Urothelium cell line (cell line): ENCODE measurements at places on chromosomes 2 and 18.

GRCh38 chr2:233075141-233075965, 15.2 kb downstream of the INPP5D start:
- no peak for DNase-seq

DNA sequence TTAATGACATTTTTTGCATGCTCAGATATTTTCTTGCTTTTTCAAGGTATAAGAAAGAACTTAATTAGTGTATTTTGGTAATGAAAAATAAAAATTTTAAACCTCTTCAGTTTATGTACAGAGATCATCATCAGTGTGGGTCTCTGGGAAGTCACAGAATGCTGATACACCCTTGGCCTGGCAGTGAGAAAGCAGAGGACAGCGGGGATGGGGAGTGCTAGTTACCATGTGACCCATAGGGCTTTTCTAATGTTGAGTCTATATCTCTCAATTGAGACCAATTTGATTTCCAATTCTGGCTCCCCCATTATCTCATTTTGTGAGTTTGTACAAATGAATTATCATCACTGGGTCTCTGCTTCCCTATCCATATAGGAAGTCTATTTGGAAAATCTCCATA, 305.7 kb downstream of the CYRIA start:
- no peak for DNase-seq

DNA sequence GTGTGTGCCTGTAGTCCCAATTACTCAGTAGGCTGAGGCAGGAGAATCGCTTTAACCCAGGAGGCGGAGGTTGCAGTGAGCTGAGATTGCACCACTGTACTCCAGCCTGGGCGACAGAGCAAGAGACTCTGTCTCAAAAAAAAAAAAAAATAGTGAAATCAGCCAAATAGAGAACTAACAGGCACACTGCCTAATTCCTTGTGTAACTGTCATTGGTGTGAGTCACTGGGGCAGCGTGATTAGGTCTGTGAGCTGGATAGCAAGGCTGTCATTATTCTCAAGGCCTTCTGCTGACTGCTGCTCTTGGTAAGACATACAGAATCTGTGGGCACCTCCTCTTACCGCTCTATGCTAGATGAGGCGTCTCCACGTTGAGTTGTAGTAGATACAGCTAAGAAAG, 270.3 kb downstream of the NEDD4L start:
- peak; percentile 68 for DNase-seq

DNA sequence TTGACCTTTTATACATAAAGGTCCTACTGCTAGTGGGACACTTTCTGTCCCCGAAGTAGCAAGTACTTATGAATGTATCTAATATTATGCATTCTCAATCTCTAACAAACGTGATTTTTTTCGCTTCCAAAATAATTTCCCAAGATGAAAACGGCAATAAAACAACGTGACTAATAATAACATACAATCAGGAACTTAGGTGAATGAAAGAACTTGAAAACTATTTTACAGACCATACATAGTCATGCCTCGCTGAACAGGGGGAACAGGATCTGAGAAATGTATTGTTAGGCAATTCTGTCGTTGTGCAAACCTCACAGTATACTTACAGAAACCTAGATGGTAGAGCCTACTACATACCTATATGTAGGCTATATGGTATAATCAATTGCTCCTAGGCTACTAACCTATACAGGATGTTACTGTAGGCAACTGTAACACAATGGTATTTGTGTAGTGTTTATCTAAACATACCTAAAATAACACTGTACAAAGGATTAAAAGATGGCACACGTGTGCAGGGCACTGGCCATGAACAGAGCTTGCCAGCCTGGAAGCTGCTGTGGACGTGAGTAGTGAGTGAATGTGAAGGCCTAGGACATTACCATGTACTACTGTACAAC, 2.5 kb downstream of the RTN4 start:
- DNase-seq, result no peak

GRCh38 chr2:132651115-132652045, 18.6 kb downstream of the LYPD1 start:
- peak; percentile 72 for DNase-seq

DNA sequence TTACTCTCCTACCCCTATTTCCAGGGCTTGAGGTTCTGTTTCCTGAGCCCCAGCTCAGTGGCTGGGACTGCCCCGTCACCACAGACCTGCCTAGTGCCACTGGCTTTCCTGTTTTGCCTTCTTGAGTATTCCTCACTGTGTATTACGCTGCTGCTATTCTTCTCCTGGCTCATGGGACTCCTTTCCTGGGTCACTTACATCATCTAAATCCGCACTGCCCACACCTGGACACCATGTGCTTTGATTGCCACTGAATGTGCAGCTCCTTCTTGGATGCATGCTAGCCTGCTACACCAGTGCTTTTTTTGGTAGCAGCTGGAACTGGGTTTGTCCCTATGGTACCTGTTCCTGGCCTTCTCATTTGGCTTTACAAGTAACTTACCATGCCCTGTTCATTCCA, 96.6 kb upstream of the PTPRM start:
- no peak for DNase-seq

- no peak for DNase-seq
Measured at GRCh38 chr2:13015532-13016320, 299.0 kb downstream of the TRIB2 start.

DNA sequence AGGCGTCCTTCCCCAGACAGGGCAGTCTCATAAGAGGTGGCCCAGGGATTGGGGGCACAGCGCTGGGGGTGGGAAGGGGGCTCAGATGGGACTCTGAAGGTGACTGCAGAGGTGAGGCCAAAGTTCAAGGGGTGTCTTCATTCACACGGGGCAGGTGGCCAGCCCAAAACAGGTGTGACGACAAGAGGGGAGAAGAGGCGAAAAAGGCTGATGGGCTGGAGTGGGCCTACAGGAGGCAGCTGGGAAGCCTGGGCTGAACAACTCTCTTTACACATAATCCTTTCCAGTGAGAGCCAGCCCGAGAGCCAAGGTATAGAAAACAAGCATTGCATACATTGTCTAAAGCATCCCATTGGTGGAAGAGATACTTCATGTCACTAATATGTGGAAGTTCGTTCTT, 130.9 kb upstream of the ASB18 start:
- no peak for DNase-seq

DNA sequence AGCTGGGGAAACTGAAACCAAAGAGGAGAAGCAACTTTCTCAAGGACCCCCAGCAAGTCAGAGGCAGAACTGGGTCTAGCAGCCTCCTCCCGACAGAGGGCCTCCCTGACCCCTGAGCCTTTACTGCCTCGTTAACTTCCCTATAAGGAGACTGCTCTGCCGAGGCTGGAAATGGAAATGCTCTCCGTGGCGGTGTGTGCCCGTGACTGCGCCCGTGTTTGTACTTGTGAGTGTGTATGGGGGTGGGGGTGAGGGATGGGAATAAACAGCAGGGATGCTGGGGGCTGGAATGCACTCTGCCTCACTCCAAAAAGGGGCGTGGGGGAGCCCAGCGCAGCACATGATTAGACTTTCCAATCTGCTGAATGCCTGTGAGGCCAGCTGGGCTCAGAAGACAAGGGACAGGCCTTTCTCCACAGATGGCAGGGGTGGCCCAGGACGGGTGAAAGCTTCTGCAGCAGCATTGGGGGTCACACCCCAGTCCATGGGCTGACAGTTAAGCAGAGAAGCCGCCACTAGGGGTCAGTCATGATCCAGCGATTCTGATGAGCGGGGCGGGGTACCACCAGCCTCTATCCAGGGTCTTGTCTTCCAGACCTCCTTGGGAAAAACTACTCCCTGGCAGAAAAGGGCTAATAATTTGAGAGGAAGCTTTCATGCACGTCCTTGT, 26.8 kb downstream of the MPHOSPH10 start:
- DNase-seq, result peak; percentile 69

- peak; percentile 54 for DNase-seq
Measured at GRCh38 chr2:164495491-164496223, 125.6 kb downstream of the GRB14 start.

GRCh38 chr2:186695081-186695756, 1.4 kb downstream of the FAM171B start:
- DNase-seq, result peak; percentile 4

- no peak for DNase-seq
Measured at GRCh38 chr2:187017438-187017837, 168.5 kb upstream of the ZSWIM2 start.

GRCh38 chr2:215606219-215606618, 170.4 kb upstream of the FN1 start:
- DNase-seq, result no peak

GRCh38 chr18:5057386-5058348, 139.4 kb downstream of the AKAIN1 start:
- peak; percentile 86 for DNase-seq

DNA sequence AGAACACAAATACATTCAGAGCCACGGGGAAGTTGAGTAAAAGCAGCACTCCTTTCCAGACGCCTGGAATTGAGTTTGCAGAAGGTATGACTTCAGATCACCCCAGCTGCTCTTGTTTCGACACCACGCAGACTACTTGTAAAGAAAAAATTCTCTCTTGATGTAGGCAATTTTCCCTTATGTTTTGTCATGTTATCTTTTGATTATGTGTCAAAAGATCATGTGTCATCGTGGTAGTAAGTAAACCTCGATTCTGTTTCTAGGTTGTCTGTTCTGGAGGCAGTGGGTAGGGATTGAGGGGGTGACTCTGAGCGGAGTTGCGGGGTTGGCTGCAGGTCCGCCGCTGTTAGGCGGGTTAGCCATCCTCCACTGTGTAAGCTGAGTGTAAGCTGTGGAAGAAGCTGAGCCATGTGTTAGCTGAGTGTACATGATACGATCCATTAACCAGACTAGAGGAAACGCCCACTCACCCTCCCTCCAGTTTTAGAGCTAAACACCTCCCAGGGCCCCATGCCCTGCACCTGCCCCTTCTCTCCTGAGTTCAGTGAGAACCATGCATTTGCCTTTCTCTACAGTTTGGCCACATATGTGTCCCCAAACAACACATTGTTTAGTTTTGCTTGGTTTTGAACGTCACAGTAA, 181.8 kb downstream of the SNTG2 start:
- DNase-seq, result no peak

DNA sequence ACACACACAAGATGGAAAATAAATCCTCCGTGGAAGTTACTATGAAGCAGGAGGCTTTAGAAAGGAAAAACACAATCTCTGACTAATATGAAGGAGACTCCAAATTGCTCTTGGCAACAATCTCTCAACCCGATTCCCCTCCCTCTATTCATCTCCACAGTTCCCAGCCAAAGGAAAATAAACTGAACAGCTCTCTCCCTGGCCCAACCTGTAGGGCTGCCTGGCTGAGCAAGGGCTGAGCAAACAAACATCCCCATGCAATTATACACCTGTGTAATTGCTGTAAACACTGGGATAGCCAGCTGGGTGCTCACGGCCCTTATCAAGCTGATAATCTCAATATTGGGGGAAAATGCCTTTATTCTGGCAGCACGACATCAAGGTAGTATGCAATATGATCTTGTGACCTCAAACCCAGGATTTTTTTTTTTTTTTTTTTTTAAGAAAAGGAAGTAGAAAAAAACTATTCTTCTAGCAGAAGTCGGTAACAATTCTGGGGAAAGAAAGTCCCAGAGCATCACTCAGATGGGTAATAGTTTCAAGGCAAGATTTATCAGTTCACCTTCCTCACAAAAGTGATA, 203.3 kb upstream of the SMAD2 start:
- DNase-seq, result no peak

DNA sequence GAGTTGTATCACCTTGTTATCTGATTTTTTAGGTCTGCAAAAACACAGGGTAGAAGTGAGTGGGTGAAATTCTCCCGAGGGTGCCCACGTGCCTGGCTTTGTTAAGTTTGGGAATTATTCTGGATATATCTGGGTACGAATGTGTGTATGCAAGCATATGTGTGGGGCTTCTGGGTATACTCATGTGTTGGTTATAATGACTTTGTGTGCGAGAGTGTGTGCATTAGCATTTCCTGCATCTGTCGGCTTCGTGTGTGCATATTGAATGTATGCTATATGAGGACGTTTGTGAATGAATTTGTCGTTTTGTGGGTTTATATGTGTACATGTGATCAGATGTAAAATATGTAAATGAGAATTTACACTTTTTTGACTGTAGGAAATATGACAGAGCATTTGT, 13.8 kb upstream of the DNAJC27 start:
- DNase-seq, result no peak

DNA sequence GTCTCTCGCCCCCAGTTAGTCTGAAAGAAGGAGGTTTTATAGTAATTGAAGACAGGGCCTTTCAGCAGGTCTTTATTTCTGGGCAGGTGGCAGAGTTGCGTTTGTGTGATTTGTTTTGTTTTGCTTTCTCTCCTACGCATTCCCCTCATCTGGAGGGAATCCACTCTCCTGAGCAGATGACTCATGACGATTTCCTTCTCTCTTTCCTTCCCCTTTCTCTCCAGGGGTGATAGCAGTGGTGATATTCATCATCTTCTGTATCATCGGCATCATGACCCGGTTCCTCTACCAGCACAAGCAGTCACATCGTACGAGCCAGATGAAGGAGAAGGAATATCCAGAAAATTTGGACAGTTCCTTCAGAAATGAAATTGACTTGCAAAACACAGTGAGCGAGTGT, 888.8 kb downstream of the CNTNAP5 start:
- peak; percentile 33 for DNase-seq

GRCh38 chr2:88933980-88934379, 242.5 kb downstream of the RPIA start:
- DNase-seq, result peak; percentile 22

DNA sequence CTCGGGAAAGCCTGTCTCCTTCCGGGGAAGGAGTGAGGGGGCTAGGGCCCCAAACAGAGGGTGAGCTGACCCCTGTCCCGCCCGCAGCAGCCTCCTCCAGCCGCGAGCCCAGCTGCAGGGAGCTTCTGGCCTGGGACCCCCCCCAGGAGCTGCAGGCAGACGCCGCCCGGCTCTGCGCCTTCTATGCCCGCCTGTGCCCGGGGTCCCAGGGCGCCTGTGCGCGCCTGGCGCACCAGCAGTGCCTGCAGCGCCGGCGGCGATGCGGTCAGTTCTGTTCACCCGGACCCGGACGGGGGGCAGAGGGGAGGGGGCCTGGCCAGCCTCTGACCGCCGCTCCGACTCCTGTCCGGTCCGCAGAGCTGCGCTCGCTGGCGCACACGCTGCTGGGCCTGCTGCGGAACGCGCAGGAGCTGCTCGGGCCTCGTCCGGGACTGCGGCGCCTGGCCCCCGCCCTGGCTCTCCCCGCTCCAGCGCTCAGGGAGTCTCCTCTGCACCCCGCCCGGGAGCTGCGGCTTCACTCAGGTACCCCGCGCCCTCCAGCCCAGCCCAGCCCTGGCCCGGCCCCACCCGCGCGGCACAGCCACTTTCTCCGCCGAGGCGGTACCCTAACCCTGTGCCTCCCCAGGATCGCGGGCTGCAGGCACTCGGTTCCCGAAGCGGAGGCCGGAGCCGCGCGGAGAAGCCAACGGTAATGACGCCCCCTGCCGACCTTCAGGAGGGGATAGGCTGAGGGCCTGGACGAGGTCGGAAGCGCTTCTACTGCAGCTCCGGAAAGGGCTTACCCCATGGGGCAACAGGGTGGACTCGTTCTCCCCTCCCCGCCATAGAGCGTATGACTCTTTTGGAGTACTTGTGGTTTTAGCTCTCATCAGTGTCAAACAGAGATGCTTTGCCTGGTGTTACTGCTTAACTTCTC, 2.0 kb upstream of the CHRND start:
- DNase-seq, result no peak

- peak; percentile 71 for DNase-seq
Measured at GRCh38 chr18:50297621-50298442, 10.3 kb upstream of the CXXC1 start.

GRCh38 chr2:16413947-16414346, 251.7 kb downstream of the CYRIA start:
- no peak for DNase-seq
